GM04504 (cell line): ENCODE measurements at places on chromosomes 7 and 10.
A peak's percentile ranks its signal among the peaks of the same experiment; 100 is the strongest.

- DNase-seq, result no peak
These were observed 178.5 kb downstream of the PTPRN2 start for GRCh38 chr7:158409120-158409519.

GRCh38 chr7:130941322-130942210 lies 207.6 kb upstream of the KLF14 start:
- no peak for DNase-seq

- no peak for DNase-seq
These were observed 247.1 kb upstream of the SHH start for GRCh38 chr7:156059369-156059768.

DNA sequence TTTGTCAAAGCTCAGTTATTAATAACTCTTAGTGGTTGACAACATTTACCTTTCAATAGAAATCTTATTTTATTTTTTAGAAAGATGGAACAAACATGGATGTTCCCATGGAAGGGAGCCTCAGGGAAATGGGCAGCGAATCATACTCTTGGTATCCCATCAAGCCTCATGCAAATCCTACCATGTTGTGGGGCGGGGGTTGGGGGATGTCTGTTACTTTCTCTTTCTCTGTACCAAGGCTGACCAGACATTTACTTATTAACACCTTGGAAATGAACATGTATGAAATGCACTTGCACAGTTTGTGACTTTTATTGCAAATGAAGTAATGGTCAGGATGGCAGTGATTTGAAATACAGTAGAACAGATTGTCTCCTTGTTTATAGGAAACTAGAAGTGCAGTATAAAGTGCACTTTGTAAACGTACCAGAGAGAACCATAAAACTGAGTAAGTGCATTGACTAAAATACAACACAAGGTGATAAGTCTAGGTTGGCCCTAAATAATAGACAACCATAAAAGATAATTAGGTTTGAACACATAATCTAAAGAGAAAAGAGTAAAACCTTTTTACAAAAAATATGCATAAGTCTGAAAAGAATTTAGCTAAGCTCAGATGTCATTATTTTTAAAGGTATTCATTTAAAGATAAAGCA lies 32.4 kb downstream of the SEMA3D start:
- DNase-seq, result no peak

DNA sequence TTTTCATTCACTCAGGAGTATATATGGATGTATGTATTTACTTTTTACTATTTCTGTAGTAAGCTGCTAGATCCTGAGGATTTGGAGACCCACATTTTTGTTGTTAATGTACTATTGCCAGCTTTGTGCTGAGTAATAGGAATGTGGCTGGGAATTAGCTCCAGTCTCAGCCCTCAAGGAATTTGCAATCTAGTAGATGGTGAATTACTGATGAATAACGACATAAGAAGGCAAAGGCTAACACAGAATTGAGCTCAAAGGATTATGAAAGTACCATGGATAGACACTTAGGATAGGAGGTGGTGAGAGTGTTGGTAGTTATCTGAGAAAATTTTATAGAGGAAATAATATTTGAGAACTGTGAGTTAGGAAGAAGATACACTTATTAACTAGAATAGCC lies 19.9 kb downstream of the CASD1 start:
- DNase-seq, result peak; percentile 34
